ENCODE measurements at places on chromosomes 3 and 15.

DNA sequence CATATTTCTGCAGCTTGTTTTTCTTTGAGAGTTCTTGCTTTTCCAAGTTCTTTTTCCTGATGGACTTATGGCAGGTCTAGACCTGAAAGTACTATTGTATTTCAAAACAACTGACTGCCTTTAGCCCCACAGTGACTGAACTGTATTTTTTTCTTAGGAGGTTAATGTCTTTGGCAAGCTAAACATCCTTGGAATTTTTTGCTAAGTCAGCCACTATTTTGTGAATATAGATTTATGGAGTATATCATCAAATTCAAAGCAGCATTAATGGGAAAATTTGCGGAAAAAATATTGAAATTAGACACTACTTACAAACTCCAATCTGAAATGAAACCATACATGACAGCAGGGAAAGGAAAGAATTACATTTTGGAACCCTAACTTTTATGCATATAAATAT is 8.6 kb downstream of the PIK3CA start:
- DNase-seq, result no peak

DNA sequence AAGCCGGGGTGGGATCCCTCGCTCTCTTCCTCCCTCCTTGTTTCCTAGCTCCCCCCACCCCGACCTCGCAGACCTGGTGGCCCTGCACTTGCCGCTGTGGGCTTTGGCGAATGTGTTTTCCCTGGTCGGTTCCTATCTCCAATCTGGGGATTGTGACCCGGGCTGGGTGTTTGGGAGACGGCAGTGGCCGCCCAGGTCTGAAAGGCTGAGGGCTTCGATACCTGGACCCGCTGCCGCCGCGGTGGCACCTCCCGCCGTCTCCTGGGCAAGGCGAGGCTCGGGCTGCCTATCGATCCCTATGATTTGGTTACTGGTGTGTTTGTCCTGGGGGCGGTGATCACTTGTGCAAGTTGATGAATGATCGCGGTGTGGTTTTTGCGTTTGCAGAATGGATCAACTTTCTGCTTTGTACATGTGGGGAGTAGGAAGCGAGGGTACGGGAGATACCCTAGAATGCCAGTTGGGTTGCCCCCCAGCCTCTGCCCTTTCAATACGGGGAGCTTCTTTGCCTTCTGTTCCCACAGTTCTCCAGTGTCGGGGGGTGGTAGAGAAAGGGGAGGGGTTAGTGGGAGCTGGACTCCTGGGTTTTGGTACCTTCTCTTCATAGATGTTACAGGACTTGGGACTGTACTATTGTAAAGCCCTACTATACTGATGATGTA is 3.0 kb downstream of the BBX start:
- DNase-seq, result peak; percentile 7

GRCh38 chr3:54225841-54226528 is 103.6 kb downstream of the CACNA2D3 start:
- DNase-seq, result no peak

GRCh38 chr15:94893091-94893490 is 661.7 kb downstream of the MCTP2 start:
- no peak for DNase-seq

- no peak for DNase-seq
Measured at GRCh38 chr15:68471541-68471940, 39.6 kb upstream of the ITGA11 start.
